T-helper 1 cell (primary cell): ENCODE measurements at places on chromosomes 12 and 14.

DNA sequence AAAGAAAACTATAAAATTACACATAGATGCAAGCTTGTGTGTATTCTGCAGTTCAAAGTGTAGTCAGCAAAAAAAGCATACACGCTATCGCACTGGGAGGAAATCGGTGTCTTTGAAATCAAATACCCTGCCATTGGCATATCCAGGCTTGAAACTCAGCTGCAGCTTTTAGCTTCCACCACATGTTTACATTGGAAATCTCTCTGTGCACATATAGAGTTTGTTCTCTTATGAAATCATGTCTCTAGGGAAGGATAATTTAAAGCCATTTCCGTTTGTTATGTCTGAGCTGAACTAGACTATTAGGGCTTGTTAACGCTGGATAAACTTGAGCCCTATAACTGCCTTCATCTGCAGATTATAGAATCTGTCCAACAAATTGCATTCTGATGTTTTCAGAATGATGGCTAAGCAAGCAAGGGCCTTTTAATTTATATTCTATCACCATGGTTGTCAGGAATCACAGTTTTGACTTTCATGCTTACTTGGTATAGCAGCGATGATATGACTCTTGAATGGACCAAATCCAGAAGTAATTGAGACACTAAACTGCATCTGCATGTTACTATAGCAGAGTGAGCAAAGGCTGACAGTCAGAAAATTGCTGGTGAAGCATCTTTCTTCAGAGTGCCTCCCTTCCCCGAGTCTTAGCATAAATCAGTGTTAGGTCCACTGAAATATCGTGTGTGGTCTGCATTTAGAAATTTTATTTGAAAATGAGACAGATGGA is 442.8 kb downstream of the ZFP36L1 start:
- no peak for DNase-seq

- no peak for DNase-seq
These were observed 407.5 kb upstream of the CLEC14A start for GRCh38 chr14:38663382-38663781.

DNA sequence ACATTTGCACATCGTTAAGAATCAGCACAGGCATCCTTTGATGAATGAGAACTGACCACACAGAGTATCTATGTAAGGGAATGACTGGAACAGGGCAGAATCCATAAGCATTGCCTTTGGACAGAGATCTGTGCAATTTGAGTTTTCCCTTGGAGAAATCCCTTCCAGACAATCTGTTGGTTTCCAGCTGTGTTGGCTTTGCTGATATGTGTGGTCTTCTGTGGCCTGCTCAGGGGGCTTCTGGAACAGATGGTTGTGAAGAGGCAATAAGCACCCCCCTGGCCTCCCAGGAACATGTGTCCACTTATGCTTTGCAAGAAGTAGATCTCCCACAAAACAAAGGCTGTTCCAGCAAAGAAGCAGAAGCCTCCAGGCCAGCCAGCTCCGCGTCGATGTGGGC is 111.4 kb upstream of the TMEM132C start:
- no peak for DNase-seq

DNA sequence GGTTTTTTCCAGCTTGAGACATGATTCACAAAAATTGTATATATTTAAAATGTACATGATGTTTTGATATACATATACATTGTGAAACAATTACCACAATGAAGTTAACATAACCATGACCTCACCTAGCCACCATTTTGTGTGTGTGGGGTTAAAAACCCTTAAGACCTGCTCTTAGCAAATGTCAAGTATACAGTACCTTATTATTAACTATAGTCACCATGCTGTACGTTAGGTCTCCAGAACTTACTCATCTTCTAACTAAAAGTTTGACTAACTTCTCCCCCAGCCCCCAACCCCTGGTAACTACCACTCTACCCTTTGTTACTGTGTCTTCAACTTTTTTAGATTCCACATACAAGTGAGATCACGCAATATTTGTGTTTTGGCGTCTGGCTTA is 52.6 kb downstream of the EIF2S3B start:
- no peak for DNase-seq
